ENCODE measurements at places on chromosomes 3 and 15.

DNA sequence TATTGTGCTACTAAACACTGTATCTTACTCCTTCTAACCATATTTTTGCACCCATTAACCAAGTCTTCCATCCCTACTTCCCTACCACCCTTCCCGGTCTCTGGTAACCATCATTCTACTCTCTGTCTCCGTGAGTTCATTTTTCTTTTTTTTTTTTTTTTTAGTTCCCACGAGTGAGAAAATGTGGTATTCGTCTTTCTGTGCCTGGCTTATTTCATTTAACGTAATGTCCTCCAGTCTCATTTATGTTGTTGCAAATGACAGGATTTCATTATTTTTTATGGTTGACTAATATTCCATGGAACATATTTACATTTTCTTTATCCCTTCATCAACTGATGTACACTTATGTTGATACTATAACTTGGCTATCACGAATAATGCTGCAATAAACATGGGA lies 31.7 kb downstream of the TJP1 start:
- DNase-seq, result no peak

- no peak for DNase-seq
These were observed 406.4 kb upstream of the NPAP1 start for GRCh38 chr15:24269166-24269571.

- no peak for DNase-seq
These were observed 27.0 kb downstream of the HMCES start for GRCh38 chr3:129305592-129306091.

DNA sequence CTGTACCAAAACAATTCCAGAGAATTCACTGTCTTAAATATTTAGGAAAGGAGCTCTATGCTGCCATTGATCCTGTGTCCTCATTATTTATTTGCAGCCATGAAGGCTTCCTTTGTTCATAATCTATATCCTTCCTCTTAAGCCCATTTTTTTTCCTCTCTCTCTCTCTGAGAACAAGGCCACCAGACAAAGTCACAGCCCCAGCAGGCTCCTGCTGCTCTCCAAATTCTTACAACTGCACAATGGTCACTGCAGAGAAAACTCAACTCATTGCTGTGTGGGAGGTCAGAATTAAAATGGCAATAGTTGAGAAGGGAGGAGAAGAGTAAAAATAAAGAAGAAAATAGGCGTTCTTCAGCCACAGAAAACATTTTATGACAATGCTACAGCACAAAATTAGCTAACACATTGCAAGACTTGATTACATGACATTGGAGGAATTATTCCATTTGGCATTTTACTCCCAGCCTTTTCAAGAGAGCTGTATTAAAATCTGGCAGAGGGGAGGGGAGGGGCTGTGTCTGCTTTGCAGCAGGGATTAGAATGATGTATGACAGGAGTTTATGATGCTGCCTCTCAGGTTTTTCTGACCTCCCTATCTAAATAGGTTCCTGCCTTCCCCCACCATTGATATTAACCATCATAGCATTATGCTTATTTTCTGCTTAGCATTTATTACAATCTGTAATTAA lies 399.7 kb upstream of the THBS1 start:
- no peak for DNase-seq

DNA sequence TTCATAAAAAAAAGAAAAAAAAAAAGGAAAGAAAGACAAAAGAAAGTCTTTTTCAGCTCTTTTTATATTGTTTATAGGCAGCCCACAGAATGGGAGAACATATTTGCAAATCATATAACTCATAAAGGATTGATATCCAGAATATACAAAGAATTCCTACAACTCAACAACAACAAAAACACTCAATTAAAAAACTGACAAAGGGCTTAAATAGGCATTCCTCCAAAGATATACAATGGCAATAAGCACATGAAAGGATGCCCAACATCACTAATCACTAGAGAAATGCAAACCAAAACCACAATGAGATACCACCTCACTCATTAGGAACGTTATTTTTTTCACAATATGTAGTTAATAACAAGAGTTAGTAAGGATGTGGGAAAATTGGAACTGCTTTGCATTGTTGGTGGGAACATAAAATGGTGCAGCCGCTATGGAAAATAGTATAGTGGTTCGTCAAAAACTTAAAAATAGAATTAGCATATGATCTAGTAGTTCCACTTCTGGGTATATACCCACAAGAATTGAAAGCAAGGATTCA lies 54.2 kb upstream of the CMTM8 start:
- DNase-seq, result no peak

DNA sequence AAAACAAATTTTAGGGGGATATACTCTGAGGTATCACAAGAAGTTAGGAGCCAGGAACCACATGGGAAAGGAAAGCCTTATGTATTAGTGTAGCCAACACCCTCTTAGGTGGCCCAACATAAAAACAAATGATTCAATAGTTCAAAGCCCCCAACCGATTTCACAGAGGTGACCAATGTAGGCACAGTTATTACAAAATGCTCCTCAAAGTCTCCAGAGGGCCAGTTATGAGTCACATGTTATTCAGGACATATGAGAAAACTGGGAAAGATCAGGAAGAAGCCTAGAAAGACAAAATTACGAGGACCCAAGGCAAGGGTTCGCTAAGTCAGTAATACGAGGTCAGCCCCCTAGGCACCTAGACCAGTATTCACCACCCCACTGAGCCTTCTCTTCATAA lies 29.9 kb upstream of the FBN1 start:
- DNase-seq, result no peak

Measured in activated CD4-positive, alpha-beta T cell treated with anti-CD3 and anti-CD28 coated beads, Interleukin-2, Interleukin-4, amounts not matched to agents 100 ng/mL and 50 ng/mL, durations not matched to agents 16 hours and 8 hours (primary cell).